ENCODE measurements at places on chromosomes 4 and X. TPM values are rescaled to one million over a fixed set of nuclear protein-coding genes. Genes with fewer than 3 reads are reported as not detected.

HPSE gene
- polyA plus RNA-seq: 0.82 TPM

C4orf50 gene
- polyA plus RNA-seq: not detected

PRSS12 gene
- polyA plus RNA-seq: not detected

TCEAL1 gene
- polyA plus RNA-seq: 219 TPM

SLIT2 gene
- 1.3 TPM for polyA plus RNA-seq

P2RY4 gene
- not detected for polyA plus RNA-seq

ASB5 gene
- not detected for polyA plus RNA-seq

TRIM60 gene
- polyA plus RNA-seq: not detected

LNX1 gene
- 3.1 TPM for polyA plus RNA-seq

OTC gene
- polyA plus RNA-seq: 3.3 TPM

PPARGC1A gene
- 1.1 TPM for polyA plus RNA-seq

GLUD2 gene
- 0.38 TPM for polyA plus RNA-seq

PHKA1 gene
- polyA plus RNA-seq: 10.4 TPM

PFKFB1 gene
- not detected for polyA plus RNA-seq

RNF128 gene
- not detected for polyA plus RNA-seq

PCGF3 gene
- 38.3 TPM for polyA plus RNA-seq

SLC9B1 gene
- polyA plus RNA-seq: 0.13 TPM

FAM184B gene
- polyA plus RNA-seq: not detected

MAGEA12 gene
- polyA plus RNA-seq: not detected

CTPS2 gene
- polyA plus RNA-seq: 12.4 TPM

AFP gene
- not detected for polyA plus RNA-seq

DSPP gene
- not detected for polyA plus RNA-seq

NEIL3 gene
- polyA plus RNA-seq: not detected

MAP7D2 gene
- polyA plus RNA-seq: 0.38 TPM

SPANXA2 gene
- polyA plus RNA-seq: not detected

SYNPO2 gene
- 85.9 TPM for polyA plus RNA-seq

TMEM255A gene
- not detected for polyA plus RNA-seq

AWAT2 gene
- not detected for polyA plus RNA-seq

DYNLT3 gene
- 94.0 TPM for polyA plus RNA-seq

CRMP1 gene
- polyA plus RNA-seq: not detected

DUSP21 gene
- polyA plus RNA-seq: not detected

LDB2 gene
- polyA plus RNA-seq: 11.0 TPM

F9 gene
- not detected for polyA plus RNA-seq

SCML2 gene
- polyA plus RNA-seq: 2.1 TPM

ASIC5 gene
- not detected for polyA plus RNA-seq

XAGE1A gene
- not detected for polyA plus RNA-seq

SYP gene
- 5.3 TPM for polyA plus RNA-seq
